NCI-H1930 (cell line): ENCODE measurements at places on chromosomes 11 and 22.

- no peak for DNase-seq
Observed at GRCh38 chr22:26134654-26135330, 34.5 kb upstream of the SEZ6L start.

GRCh38 chr11:61448552-61448927 is 18.6 kb downstream of the SDHAF2 start:
- no peak for DNase-seq

GRCh38 chr11:12066799-12067508 is 43.4 kb upstream of the MICAL2 start:
- DNase-seq = no peak

DNA sequence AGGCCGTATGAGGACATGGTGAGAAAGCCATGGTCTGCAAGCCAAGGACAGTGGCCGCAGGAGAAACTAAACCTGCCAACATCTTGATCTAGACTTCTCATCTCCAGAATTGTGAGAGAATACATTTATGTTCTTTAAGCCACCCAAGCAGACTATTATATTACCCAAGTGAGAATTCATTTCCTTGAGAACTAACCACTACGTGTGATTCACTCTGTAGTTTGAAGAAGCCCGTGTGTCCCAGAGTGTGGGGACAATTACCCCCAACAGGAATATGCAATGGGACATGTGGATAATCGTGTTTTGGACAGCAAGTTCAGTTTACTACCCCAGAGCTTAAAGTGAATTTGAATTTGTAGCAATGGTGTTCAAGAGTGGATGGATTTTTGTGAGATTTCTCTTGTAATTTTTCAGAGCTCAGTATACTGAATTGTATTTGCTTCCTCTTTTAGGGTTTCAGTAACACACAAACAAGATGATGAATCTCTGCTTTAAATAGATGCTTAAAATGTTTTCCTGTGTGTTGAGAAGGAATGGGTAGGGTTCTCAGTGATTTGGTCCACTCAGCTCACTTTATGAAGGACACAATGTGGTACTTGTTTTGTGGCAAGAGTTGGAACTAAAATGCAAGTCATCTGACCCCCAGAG is 100.0 kb upstream of the ARHGAP20 start:
- no peak for DNase-seq

- no peak for DNase-seq
Observed at GRCh38 chr11:102767800-102768199, 12.6 kb downstream of the MMP10 start.

DNA sequence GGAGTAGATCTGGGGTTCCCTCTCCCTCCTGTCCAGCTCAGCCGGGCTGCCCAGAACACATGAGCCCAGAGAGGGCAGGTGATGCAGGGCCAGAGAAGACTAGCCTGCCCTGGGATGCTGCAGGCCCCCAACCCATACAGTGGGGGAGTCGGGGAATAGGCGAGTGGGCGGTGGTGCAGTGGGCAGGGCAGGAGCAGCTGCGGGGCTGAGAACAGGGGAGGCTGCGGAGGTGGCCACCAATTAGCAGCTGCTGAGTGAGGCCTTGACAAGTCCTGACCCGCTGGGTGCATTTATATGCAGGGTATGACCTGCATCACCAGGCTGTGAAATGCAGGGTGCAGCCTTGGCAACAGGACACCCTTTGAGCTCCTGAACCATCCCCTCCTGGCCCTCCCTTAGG is 43.1 kb downstream of the NFAM1 start:
- DNase-seq = no peak

DNA sequence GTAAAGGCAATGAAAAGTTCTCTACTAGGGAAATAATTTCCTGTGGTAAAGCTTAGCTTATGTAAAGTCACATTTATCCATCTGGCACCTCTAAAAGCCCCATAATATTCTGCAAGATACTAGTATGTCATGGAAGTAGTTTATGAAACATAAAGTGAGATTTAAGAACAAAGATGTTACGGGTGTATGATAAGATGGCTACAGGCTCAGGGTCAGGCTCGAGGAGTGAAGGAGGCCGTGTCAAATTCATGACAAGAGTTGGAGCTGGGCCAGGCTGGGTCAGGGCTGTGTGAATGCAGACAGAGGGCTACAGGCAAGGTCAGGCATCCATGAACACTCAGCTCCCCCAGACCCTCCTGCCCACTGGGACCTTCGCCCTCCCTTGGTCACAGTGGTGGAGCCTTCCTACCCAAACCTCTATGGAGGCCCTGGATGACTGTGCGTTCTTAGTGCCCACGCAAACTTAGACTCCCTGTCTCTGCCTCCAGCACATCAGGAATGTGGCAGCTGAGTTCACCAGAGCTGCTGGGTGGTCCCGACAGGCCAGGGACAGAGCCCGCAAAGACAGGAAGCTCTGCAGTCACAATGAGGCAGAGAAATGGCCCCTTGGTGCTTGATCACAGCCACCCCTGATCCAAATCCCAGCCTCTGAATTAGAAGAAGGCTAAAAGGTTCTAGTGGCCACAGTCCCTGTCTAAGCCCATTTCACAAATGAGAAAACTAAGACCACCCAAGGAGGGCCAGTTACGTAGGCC is 14.8 kb downstream of the IGLL5 start:
- no peak for DNase-seq

GRCh38 chr22:27024982-27025381 is 367.6 kb downstream of the MIAT start:
- DNase-seq = no peak

- DNase-seq = no peak
Observed at GRCh38 chr11:74004046-74004695, 4.7 kb downstream of the UCP3 start.

DNA sequence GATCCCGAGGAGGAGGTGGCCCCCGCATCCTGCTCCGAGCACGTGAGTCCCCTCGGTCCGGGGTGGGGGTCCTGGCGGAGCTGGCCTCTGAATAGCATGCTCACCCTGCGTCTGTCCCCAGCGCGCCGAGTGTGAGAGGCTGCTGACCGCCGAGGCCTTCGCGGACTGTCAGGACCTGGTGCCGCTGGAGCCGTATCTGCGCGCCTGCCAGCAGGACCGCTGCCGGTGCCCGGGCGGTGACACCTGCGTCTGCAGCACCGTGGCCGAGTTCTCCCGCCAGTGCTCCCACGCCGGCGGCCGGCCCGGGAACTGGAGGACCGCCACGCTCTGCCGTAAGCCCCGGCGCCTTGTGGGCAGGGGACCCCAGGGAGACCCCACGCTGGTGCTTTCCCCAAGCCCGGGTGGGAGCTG is 3.5 kb downstream of the MUC2 start:
- no peak for DNase-seq

DNA sequence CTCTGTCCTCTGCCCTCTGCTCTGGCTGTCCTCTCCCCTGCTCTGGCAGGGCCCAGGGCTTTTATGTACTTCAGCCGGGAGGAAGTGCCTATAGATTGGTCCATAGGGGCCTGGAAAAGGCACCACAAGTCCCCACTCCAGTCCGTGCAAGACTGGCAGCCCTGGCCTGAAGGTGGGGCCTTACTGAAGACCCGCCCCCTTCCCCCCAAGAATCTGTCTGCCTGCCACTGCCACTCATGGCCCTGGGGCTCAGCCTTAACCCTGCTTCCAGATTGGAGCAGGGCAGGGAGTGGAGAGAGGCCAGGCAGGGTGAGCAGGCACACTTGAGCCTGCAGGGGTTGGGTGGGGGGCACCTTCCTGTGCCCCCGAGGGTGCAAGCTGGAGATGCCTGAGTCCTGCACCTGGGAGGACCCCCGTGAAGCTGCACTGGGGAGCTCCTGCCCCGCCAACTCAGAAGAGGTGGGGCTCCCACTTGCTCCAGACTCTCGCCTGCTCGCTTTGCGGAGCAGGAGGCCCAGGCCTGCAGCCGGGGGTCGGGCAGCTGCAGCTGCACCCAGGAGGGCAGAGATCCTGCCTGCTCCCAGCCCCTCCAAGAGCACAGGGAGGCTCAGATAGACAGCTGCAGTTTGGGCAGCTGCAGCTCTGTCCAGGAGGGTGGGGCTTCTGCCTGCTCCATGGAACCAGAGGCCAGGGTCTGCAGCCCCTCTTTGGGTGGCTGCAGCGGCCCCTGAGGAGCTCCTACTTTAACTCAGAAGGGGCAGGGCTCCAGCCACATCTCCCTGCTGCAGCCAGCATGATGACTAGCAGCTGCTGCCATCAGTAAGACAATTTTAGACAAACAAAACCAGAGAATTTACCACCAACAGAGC is 51.0 kb upstream of the SC5D start:
- no peak for DNase-seq

GRCh38 chr22:40076702-40077645 is 82.2 kb downstream of the FAM83F start:
- DNase-seq = no peak

- DNase-seq = no peak
Observed at GRCh38 chr11:31499576-31500178, 9.7 kb downstream of the IMMP1L start.

- DNase-seq = no peak
Observed at GRCh38 chr22:48945621-48946458, 881.8 kb downstream of the BRD1 start.

GRCh38 chr11:129418039-129418438 is 42.4 kb downstream of the BARX2 start:
- DNase-seq = no peak

GRCh38 chr11:125587480-125587879 is 5.2 kb upstream of the STT3A start:
- DNase-seq = no peak

- peak; percentile 44 for DNase-seq
Observed at GRCh38 chr11:131693756-131694155, 323.3 kb downstream of the NTM start.

DNA sequence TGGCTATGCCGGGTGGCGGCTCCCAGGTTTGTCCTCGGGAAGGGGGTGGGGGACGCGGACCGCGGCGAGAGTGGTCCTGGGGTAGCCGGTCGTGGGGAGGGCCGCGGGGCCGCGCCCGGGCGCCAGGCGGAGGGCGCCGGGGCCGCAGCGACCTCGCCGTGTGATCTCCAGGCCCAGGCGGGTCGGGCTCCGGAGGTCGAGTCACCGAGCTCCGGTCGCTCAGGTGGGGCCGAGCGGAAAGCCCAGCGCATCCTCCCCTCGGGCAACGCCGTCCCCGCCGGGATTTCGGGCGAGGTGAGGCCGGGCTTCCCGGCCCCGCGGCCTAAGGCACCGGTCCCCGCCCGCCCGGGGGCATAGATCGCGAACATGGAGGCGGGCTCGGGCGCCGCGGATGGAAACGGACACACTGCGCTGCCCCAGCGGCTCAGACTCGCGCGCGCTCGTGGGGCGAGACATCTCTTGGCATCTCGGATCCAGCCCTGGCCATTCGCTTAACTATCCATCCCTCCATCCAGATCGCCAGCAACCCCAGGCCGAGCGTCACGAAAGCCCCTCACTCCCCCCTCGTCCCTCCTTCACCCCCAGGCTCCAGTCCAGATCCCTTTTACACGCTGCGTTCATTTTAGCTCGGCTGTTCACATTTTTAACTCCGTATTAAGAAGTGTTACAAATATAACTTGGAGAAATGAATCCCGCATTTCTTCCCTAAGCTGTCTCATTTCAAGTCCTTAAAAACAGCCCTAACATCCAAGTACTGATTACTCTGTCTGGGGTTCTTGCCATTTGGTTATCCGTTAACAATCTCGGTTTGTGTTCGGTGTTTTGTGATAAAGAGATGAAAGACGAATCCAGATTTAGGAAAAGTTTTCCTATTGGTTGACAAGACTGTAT is 460 bp downstream of the ZC3H12C start:
- DNase-seq = no peak

DNA sequence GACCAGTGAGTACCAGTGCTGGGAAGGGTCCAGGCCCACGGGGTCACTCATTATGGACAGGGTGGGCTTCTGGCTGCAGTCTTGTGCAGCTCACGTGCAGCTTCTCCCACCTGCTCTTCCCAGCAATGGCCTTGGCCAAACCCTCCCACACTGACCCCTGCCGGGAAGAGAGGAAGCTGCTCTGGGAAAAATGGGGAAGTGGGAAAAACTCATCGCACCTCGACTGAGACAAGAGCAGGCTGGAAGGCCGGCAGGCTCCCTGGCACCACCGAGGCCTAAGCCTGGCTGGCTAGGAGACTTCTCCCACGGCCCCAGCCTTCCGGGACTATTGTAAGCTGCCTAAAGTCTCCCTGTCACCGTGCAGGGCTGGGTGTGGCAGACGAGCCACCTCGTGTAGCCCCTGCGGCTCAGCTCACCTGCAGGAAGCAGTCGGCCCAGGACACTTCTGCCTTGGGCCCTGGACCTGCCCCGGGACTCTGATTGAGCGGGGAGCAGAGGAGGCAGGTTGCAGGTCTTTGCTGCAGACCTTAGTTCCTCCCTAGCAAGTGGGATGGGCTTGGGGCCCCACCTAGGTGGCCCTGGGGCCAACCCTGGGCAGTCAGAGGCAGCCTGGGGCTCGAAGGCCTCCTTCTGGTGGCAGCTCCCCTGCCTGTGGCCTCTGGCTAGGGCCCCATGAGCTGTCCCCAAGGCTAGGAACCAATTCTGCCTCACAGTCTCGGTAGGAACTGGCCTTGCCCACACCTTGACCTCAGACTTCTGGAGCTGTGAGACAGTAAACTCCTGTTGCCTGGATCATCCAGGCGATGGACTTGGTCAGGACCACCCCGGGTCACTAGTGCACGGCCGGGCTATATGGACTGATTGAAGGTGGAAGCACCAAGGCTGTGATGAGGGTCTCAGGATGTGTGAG is 23.1 kb downstream of the MRGPRG start:
- DNase-seq = no peak

DNA sequence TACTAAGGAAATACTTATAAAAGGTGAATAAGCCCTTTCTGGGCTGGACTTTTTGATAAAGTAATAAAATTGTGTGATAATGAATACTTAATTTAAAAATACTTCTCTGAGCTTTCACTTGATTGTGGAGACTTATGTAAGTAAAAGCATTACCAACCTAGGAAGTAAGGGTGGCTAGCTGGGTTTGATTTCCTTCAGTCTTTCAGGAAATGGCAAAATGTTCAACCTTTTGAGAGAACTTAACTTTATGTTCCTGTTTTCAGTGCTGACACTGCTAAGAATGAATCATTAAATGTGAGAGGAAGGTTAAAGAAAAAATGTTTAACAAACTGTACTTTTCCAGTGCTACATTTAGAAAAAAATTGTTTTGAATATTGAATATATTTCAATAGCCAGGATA is 900.3 kb downstream of the METTL15 start:
- DNase-seq = no peak

DNA sequence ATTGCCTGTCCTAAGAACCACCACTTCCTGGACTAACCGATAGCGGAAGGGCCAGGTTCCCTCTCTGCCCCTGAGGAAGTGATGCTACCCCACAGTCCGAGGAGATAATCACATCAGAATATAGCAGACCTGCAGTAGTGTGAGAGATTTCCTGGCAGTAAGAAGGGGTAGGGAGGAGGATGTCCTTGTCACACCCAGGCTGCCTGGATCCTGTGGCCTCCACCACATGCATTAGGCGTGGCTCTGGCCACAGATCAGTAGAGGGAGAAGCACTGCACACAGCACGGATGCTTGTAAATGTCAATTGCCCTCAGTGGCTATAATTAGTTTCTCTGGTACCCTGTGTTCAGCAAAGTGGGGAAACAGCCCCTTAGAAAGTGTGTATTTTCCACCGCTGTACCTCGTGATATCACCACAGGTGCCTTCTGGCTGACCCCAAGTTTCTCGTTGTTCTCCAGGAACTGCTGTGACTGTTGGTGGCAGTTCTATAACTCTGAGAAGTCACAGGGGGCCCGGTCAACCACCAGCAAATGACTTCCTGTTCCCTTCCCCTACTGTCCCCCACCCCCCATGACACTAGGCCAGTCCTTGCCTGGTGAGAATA is 61.8 kb downstream of the UBASH3B start:
- no peak for DNase-seq

- DNase-seq = no peak
Observed at GRCh38 chr11:106507645-106508306, 430.3 kb downstream of the AASDHPPT start.

GRCh38 chr11:92657226-92657625 is 312.2 kb upstream of the MTNR1B start:
- DNase-seq = no peak

- no peak for DNase-seq
Observed at GRCh38 chr11:105491394-105491793, 118.5 kb upstream of the GRIA4 start.
